ENCODE measurements at places on chromosomes 7 and 10. TPM values are rescaled to one million over a fixed set of nuclear protein-coding genes. Genes with fewer than 3 reads are reported as not detected.

The EN2 gene
- not detected for total RNA-seq

The AGBL3 gene
- 0.72 TPM for total RNA-seq

The TMEM229A gene
- total RNA-seq: 0.09 TPM

The HKDC1 gene
- 4.2 TPM for total RNA-seq

GRCh38 chr10:98886686-98887085 is 349.0 kb downstream of the HPSE2 start:
- DNase-seq: no peak

- DNase-seq: no peak
Observed at GRCh38 chr7:158449266-158449665, 138.4 kb downstream of the PTPRN2 start.

DNA sequence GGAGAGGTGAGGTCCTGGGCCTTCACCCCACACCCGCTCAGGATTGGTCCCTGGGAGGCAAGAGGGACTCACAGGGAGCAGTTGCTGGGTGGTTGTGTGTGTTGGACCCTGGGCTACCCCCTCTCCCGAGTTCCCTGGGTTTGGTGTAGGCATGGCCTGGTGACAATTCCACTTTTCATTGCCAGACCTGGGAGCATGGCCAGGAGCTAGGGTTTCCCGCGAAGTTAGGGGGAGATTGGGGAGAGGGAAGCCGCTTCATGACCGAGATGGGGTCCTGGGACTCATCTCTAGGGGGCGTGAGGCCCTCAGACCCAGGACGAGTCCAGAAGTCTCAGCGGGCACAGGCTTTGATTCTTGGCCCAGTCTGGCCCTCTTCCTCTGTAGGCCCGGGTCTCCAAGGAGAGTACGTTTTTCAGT is 606 bp downstream of the PALD1 start:
- DNase-seq: no peak

The SORCS1 gene
- 1.1 TPM for total RNA-seq

DNA sequence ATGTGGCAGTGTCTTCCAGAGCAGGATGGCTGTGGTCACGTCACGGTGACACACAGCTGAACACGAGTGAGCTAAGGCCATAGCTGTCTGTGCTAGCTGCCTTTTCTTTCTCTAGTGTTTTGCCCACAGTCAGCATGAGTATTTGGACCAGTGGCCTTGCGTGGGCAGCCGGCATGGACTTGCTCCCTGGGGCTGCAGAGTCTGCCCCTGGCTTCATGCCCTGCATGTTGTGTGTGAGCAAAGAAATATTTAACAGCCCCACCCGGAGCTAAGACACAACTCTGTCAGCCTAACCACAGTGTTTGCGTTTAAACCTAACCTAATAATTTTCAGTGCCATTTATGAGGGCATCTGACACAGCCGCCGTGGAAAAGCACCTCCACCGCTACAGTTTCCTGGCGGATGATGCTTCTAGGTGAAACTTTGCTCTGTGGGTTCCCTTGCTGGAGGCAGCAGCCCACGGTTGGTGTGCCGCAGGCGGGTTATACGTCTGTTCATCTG is 14.6 kb downstream of the CHST12 start:
- DNase-seq: peak; percentile 44

GRCh38 chr10:43627942-43628341 is 20.7 kb downstream of the ZNF32 start:
- no peak for DNase-seq

DNA sequence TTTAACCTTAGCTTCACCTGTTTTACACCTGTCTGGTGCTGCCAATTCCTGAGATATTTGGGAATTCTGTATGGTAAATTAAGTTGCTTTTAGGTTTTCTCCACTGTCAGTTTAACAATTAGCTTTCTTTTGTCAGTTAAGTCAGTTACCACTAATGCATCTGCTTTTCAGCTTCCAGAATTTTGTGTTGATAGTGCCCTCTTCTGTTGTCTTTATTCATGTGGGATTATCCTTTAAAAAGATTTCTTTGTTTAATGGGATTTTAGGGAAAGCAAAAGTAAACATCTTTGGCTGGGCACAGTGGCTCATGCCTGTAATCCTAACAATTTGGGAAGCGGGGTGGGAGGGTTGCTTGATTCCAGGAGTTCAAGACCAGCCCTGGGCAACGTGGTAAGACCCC is 8.1 kb downstream of the TFAM start:
- DNase-seq: no peak

The SLC39A12 gene
- not detected for total RNA-seq

- DNase-seq: peak; percentile 52
Observed at GRCh38 chr7:123749537-123749857, 694 bp upstream of the WASL start.

The TSPAN13 gene
- 57.0 TPM for total RNA-seq

- DNase-seq: peak; percentile 96
Observed at GRCh38 chr7:117019786-117020590, 66.7 kb downstream of the ST7 start.

The MEST gene
- total RNA-seq: 214 TPM

DNA sequence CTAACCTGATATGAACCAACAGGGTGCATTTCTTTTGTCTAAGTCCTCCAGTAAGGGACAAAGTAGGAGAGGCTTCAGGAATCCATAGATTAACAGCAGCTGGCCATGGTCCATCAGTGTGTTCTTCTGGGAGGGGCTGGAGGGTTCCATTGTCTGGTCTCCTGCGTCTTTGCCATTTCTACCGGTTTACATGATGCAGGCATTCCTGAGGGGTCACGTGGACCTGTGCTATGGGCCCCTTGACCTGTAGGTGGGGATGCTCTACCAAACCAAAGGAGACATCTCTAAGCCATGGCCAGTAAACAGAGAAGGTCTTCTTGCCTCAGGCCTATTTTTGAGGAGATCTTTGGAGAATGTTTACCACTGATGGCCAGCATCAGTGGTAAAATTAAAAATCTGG is 28.7 kb upstream of the HABP2 start:
- no peak for DNase-seq

The C10orf62 gene
- total RNA-seq: not detected

- DNase-seq: no peak
Observed at GRCh38 chr7:148397056-148397455, 193.5 kb upstream of the C7orf33 start.

- peak; percentile 13 for DNase-seq
Observed at GRCh38 chr10:96124230-96125141, 5.6 kb upstream of the ZNF518A start.

The CTAGE4 gene
- total RNA-seq: 1.4 TPM

DNA sequence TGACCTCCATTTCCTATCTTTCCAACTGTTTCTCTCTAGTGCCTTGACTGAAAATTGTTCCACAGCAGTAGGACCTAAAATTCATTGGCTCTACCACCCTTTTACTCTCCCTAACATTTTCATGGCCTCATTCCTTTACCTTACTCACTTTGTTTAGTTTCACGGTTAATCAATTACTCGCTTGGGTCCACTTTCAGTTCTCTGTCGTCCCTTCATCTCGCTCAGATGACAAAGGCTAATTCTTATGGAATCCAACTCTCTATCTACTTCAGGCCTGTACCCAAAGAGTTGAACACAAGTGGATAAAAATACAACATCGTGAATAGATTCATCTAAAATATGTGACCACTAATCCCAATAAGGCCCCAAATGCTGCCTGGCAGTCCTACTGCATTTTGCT is 85.9 kb upstream of the ADO start:
- no peak for DNase-seq

The OR2A12 gene
- total RNA-seq: not detected

GRCh38 chr10:104340111-104340526 is 1.9 kb upstream of the ITPRIP start:
- no peak for DNase-seq

DNA sequence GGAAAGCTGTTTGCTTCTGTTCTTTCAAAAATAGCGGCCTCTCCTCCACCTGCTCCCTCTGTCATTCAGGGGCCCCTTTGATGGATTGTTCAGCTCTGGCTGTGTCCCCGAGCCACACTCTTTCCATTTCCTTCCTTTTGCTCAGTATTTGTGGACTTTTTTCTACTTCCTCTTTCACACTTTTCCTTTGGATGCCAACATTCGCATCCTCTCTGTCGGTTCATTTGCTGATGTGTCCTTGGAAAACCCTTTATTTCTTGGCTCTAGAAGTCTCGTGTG is 11.7 kb upstream of the PWWP2B start:
- DNase-seq: no peak

GRCh38 chr7:55593515-55594318 is 21.4 kb upstream of the VOPP1 start:
- DNase-seq: no peak

DNA sequence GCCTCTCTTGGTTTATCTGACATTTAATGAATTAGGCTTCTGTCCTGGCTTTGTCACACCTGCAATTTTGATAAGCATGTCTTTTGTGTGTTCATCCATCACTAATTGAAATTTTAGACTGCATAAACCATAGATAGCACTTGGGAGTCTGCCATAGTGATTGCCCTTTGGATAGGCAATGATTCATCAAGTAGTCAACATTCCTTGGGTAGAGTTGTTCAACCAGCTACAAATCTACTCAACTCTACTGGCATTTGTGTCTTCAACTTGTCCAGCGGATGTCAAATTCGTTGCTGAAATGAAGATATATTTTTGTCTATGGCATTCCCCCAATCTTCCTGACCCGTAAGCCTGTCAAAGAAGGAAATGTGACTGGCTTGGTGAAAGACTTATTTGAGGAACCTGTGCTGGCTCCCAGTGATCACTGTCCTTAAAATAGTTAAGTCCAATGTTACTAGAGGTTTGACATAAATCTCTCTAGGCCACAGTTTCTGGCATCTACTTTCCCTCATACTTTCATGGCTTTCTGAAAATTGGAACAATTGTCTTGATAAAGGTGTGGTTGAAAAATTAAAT is 33.7 kb upstream of the CREB5 start:
- DNase-seq: no peak

The AKR1B1 gene
- 114 TPM for total RNA-seq

GRCh38 chr10:95877881-95878280 is 29.9 kb upstream of the CC2D2B start:
- no peak for DNase-seq

The MPP7 gene
- 6.9 TPM for total RNA-seq

The TUBB8 gene
- not detected for total RNA-seq

The SPDYE8 gene
- total RNA-seq: not detected

GRCh38 chr10:130135676-130136225 is 440 bp upstream of the GLRX3 start:
- DNase-seq: no peak

- DNase-seq: no peak
Observed at GRCh38 chr10:69912589-69912988, 110.9 kb downstream of the COL13A1 start.

GRCh38 chr10:13994932-13995331 is 335.8 kb downstream of the FRMD4A start:
- no peak for DNase-seq

GRCh38 chr7:44563171-44563679 is 10.5 kb downstream of the DDX56 start:
- no peak for DNase-seq

GRCh38 chr7:133164498-133164897 is 82.6 kb upstream of the CHCHD3 start:
- no peak for DNase-seq

The PNLIP gene
- total RNA-seq: not detected

The ANXA8 gene
- total RNA-seq: 0.55 TPM

The ABCA13 gene
- 0.34 TPM for total RNA-seq

GRCh38 chr7:18019555-18019954 is 8.1 kb downstream of the PRPS1L1 start:
- DNase-seq: peak; percentile 83

The IDE gene
- total RNA-seq: 31.4 TPM

- DNase-seq: no peak
Observed at GRCh38 chr10:20714518-20714917, 182.6 kb downstream of the NEBL start.

DNA sequence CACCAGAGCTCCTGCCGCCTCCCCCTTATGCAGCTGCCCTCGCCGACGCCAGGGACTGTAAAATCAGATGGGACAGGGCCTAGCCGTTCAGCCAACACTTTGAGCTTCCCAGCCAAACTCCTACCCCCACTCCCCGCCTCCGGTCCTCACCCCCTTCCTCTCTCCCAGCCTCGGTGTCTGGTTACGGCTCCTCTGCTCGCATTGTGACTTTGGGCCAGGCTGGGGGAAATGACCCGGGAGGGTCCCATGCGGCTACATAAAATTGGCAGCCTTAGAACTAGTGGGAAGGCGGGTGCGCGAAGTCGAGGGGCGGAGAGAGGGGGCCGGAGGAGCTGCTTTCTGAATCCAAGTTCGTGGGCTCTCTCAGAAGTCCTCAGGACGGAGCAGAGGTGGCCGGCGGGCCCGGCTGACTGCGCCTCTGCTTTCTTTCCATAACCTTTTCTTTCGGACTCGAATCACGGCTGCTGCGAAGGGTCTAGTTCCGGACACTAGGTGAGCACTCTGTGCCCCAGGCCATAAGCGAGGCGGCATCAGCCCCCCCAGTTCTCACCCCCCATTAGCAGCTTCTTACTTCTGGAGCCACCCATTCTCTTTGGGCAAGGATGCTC is at the start of gene KAZALD1:
KAZALD1 (plus strand) TSS at position 366 of the 608 bp plus-strand sequence. CDS start 604 bp downstream, outside the sequence.
- peak; percentile 55 for DNase-seq

DNA sequence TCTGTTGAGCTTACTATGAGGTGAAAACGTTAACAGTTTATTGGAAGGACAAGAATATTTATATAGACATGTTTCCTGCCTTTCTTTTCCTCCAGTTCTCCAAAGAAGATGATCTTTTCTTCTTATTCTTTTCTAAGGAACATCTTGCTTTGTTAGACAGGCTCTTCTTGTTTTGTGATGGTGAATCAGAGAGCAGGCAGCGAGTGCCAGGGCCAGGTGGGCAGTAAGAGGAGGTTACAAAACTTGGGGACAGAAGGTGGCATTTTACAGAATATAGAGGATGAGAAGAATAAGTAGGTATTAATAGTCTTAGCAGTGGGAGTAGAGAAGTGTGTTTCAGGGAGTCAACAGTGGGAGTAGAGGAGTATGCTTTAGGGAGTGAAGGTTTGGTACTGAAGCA is 223.6 kb downstream of the ARL4A start:
- DNase-seq: no peak

The IL6 gene
- 2.5 TPM for total RNA-seq

- no peak for DNase-seq
Observed at GRCh38 chr7:99505324-99505662, 831 bp downstream of the ZKSCAN5 start.

DNA sequence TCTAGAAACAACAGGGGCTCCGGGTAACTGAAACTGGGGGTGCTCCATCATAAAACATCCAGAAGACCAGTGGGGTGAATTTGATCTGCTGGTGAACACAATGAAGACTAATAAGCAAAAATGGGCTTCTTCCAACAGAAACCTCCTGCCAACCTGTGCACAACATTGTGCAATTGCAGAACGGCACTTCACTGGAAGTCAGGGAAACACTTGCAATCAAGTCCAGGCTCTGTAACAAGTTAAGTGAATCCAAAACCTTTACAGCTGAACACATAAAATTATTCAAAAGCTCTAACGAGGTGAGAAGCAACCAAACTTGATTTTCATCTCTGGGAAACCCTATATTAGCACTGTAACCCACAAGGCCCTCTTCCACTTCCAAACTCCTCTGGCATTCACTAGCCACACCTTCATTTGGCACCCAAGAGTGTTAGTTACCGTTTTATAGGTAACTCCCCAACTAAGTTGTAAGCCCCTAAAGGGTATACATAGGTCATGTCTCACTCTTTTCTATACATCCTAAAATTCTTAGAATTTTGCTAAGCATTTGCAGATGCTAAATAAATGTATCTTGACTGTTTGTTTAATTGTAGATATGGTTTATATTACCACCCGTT is 22.0 kb downstream of the IMMP2L start:
- no peak for DNase-seq
